ENCODE measurements at places on chromosomes 4 and X.

GRCh38 chr4:31351695-31352094, 631.5 kb downstream of the PCDH7 start:
- no peak for DNase-seq

DNA sequence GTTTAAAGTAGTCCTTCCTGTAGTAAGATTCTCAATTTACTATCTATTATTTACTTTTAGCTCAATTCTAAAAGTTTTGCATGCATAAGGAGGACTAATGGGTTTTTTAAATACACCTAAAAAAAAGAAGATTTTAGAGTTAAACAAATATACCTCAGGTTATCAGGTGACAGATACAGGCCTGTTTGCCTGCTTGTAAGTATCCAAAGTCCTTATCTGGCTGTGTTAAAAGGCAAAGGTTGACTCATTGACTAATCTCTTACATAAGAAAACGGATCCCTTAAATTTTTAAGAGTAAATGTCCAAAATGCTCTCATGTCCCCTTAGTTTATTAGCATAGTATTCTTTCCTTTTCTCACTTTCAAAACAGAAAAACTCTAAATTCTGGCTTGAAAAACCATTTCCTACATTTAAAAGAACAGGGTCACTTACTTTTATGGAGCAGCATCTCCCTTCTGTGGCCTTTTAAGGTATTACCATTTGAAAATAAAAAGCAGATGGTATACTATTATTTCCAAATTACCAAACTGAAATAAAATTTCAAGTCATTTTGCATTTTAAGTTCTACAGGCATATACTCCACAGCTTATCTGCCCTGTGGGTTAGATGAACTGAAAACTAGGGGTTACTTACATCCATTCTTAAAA, 4.5 kb downstream of the CBR4 start:
- DNase-seq: no peak

DNA sequence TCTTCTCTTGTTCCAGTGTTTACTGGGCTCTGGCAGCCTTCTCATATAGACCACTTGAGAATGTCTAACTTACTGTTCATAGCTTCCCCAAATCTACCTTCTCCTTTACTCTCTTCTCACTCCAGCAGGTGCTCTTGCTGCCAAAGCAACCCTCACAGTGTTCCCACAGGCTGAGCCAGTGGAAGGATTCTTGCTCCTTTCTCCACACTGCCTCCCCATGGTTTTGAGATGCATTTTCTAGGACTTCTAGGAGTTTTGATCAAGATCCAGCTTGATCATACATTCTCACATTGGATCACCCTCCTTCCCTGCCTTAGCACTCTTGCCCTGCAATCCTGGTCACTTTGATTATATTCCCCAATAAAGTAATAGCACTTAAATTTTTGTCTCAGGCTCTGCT, 230.8 kb downstream of the TMEM47 start:
- DNase-seq: no peak

DNA sequence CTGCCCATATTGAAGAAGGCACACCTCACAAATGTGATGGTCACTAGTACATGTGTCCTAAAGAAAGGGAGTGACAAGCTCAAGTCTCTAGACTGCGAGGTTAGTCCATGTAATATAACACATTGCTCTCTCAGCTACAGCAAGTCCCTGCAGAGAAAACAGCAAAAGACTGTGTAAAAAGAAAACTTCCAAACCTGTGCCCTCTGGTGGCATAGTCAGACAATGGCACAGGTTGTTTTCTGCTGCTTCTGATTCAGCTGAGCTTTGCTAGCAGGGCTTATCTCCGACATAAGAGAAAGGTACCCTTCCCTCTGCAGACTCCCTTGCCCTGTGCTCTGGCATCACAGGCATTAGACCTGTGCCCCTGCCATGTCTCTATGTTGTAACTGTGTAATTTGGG, 1.4 kb upstream of the SERPINA7 start:
- no peak for DNase-seq

DNA sequence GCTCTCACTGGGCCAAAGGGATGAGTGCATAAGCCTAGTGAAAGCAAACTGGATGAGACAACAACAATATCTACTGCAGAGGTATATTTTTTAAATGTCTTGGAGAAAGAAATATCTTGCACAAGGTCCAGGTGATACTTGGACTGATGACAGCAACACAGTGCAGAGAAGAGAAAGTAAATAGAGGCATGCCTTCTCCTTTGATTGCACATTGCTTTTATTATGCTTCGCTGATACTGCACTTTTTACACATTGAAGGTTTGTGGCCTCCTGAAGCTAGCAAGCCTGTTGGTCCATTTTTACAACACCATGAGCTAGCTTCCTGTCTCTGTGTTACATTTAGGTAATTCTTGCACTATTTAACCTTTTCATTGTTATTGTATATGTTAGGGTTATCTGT, 189.0 kb upstream of the NDST3 start:
- no peak for DNase-seq

GRCh38 chr4:89914609-89915550, 20.2 kb downstream of the MMRN1 start:
- no peak for DNase-seq
